Astrocyte (in vitro differentiated cells and primary cell): ENCODE measurements at places on chromosomes 7 and 10.
A peak's percentile ranks its signal among the peaks of the same experiment; 100 is the strongest.

DNA sequence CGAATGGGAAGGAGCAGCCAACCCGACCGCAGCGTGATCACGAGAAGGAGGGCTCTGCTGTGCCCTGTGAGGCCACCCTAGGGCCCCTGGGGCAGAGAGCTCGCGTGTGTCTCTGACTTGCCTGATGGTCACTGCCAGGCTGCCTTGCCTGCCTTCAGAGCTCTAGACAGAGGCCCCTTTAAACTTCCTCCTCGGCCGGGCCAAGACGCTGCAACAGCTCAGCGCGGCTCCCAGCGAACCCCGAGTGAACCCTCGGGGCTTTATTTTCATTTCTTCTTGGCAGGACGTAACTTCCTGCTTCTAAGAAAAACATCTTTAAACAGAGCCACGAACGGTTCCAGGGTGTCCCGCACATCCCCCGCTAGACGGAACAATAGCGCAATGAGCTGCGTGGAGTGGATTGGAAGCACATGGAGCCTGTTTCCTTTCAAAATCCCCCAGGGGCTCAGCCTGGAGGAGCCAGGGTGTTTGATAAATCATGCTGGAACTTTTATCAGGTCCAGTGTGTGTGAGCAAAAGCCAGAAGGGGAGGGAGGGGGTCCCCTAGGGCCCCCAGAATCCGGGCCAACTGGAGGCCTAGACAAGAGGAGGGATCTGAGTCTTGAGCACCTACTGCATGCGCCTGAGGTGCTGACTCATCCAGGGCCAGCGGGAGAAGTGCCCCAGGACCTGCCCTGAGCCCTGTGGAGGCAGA, 134.1 kb upstream of the GDF10 start:
- H3K27me3 ChIP-seq = no peaks in the 10 kb centered on the region
- no peaks in the 10 kb centered on the region for H3K36me3 ChIP-seq
- H3K4me3 ChIP-seq = no peak overlapping the region
- peak; percentile 44 for DNase-seq
- H3K4me1 ChIP-seq = peaks cover 34% of the 10 kb centered on the region
- H3K27ac ChIP-seq = peak overlapping the region; percentile 75

DNA sequence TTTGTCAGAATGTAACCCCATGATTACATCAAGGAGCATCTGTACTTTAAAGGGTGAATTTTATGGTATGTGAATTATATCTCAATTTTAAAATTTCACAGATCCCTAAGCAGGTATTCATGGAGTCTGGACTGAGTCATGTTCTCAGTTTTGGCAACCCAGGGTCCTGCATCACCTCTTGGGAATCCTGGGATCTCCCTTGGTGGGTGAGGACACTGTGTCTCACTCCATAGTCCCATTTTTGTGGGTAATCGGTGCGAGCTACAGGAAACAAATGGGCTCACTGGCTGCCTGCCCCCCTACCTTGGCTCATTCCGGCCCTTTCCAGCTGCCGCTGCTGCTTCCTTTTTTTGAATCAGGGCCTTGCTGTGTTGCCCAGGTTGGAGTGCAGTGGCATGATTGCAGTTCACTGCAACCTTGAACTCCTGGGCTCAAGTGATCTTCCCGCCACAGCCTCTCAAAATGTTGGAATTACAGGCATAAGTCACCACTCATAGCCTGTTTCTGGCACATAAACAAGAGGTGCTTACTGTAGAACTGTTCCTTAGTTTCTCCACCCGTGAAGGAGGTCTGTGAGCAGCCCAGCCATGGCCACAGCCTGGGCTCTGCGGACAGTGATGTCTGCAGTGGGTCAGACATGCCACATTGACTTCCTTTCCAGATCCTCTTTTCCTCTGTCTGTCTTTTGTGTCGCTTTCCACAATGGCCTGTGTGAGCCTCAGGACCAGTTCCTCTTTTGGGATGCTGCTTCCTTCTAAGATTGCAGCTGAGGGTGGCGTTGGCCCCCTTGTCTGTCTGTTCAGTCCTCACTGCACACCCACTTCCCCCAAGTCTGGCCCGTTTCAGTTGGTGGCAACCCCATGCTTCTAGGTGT, 14.5 kb downstream of the PALD1 start:
- H3K27me3 ChIP-seq = no peaks in the 10 kb centered on the region
- H3K4me1 ChIP-seq = peaks cover 11% of the 10 kb centered on the region
- DNase-seq = peak; percentile 74
- no peak overlapping the region for H3K4me3 ChIP-seq
- H3K36me3 ChIP-seq = no peaks in the 10 kb centered on the region

GRCh38 chr7:55110993-55111361, 92.2 kb downstream of the EGFR start:
- H3K27me3 ChIP-seq = no peaks in the 10 kb centered on the region
- peak; percentile 92 for DNase-seq
- H3K36me3 ChIP-seq = no peaks in the 10 kb centered on the region

DNA sequence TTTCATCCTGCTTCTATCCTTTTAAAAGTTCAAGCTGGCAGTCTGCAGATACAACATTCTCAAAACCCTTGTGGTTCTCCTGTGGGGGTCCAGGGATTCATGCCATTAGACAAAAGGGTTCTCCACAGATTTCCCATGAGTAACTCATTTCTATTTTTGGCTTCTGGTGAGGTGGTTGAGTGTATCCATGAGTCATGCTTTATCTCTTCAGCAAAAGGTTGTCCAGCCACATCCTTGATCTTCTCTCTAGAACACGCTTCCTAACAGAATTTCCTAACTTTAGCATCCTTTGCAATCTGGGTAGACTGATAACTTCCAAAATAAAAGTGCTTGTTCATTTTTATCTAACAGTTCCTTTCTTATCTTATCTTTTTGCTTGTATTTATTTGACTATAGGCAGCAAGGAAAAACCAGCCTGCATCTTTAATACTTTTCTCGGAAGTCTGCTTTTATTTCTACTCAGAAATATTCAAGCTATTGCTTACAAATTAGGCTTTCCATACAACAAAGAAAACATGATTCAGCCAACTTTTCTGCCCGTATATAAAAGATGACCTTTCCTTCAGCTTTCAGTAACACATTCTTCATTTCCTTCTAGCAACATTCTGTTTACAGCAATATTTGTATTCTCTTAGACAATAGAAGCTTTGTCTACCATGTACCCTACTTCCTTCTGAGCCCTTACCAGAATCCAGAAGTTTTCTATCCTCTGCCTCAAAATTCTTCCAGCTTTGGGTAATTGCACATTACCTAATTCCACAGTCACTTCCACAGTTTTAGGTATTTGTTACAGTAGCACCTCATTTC, 79.3 kb upstream of the IL6 start:
- no peaks in the 10 kb centered on the region for H3K36me3 ChIP-seq
- H3K27me3 ChIP-seq = no peaks in the 10 kb centered on the region
- peak; percentile 100 for DNase-seq
- peaks cover 43% of the 10 kb centered on the region for H3K4me1 ChIP-seq

DNA sequence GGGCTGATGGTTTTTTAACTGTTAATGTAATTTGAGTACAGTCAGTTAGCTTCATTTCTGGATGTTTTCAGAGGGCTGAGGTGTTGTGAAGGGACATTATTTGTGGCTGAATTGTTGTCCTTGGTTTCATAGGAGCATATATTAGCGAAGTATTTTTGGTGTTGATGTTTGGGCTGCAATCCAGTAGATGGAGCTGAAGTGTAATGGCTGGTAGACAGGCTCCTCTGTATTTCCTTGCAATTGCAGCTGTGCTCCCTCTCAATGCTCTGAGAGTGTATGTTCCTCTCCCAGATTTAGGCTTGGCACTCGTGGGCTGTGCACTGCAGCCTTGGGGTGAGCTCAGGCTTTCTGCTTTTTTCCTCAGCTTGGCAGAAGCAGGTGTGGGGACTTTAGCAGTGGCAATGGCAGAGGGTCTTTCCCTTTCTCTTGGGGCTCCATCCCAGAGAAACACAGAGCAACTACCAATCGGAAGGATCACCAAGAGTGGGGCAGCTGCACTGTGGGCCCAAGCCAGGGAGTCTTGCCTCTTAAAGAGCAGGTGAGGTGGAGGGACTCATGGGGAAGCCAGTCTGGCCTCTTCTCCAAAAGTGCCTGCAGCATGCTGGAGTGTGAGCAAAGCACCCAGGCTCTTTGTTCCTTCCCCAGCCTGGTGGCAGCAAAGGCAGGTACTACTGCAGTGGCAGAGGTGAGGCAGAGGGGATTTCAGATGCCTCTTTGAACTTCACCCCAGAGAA, 544.4 kb downstream of the SH2D4B start:
- H3K27ac ChIP-seq = no peak overlapping the region
- no peak overlapping the region for H3K4me3 ChIP-seq
- H3K36me3 ChIP-seq = no peaks in the 10 kb centered on the region

GRCh38 chr10:87868277-87868676, 4.9 kb downstream of the PTEN start:
- no peak for DNase-seq
- H3K4me3 ChIP-seq = peak overlapping the region; percentile 99
- no peaks in the 10 kb centered on the region for H3K36me3 ChIP-seq

DNA sequence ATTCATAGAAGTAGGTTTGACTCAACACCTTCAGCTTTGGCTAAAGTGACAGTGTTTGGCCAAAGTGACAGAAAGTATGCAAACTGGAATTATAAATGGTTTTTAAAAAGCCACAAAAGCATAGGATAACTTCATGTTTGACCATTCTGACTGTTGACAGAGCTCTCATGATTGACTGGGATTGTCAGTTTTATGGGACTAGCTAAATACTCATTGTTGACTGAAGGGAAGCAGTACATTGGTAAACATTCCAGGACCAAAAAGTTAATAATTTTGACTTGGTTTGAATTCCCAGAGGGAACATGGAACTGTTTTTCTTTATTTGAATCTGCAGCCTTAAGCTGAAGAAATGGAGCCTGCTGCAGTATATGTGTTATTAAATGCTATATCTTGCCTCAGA, 84.6 kb upstream of the STEAP4 start:
- no peak overlapping the region for H3K27ac ChIP-seq
- H3K27me3 ChIP-seq = no peaks in the 10 kb centered on the region
- H3K4me1 ChIP-seq = no peaks in the 10 kb centered on the region
- DNase-seq = no peak
- H3K36me3 ChIP-seq = no peaks in the 10 kb centered on the region
- no peak overlapping the region for H3K4me3 ChIP-seq

DNA sequence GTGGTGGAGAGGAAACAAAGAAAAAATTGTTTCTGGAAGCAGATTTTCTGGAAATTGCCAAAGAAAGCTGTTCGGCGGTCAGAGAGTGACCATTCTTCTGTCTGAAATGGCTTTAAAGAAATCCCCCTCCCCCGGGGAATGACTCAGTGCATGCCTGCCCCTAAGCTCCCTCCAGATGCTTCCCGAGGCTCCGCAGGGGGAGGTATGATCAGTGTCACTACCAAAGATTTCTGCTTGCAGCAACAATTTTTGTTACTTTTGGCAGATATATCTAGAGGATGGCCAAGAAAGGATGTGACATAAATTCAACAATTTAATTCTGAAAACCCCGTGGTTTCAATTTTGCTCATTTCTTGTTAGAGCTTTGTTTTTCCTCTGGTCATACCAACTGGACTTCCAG, 163.9 kb downstream of the JCAD start:
- H3K4me3 ChIP-seq = no peak overlapping the region
- H3K27me3 ChIP-seq = no peaks in the 10 kb centered on the region
- peak; percentile 99 for DNase-seq
- peak overlapping the region; percentile 63 for H3K27ac ChIP-seq

GRCh38 chr7:134495546-134495945, 31.8 kb upstream of the AKR1B10 start:
- H3K4me3 ChIP-seq = no peak overlapping the region
- no peaks in the 10 kb centered on the region for H3K27me3 ChIP-seq
- H3K27ac ChIP-seq = no peak overlapping the region
- DNase-seq = no peak

- peak; percentile 44 for DNase-seq
- no peaks in the 10 kb centered on the region for H3K27me3 ChIP-seq
- peaks cover 2% of the 10 kb centered on the region for H3K36me3 ChIP-seq
- H3K4me3 ChIP-seq = no peak overlapping the region
- peak overlapping the region; percentile 46 for H3K27ac ChIP-seq
These were observed 26.3 kb downstream of the DNMBP start for GRCh38 chr10:99983280-99983988.

DNA sequence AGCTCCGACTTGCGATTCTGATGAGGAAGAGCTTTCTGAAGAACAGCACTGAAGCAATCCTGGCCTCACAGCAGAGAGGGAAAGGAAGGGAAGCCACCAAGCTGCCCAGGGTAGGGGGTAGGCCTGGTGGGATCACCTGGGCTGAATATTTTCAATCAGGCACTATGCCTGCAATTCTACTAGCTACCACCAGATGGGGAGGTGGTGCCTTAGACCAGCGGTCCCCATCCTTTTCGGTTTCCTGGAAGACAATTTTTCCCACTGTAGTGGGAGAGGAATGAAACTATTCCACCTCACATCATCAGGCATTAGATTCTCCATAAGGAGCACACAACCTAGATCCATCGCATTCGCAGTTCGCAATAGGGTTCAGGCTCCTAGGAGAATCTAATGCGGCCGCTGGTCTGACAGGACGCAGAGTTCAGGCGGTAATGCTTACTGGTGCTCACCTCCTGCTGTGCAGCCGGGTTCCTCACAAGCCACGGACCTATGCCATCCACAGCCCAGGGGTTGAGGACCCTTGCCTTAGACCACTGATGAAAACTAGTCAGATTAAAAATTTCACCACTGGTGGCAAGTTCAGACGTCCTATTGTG, 2.7 kb downstream of the LRRC20 start:
- no peak overlapping the region for H3K27ac ChIP-seq
- H3K27me3 ChIP-seq = no peaks in the 10 kb centered on the region
- no peak overlapping the region for H3K4me3 ChIP-seq
- no peak for DNase-seq
- H3K4me1 ChIP-seq = peaks cover 27% of the 10 kb centered on the region

DNA sequence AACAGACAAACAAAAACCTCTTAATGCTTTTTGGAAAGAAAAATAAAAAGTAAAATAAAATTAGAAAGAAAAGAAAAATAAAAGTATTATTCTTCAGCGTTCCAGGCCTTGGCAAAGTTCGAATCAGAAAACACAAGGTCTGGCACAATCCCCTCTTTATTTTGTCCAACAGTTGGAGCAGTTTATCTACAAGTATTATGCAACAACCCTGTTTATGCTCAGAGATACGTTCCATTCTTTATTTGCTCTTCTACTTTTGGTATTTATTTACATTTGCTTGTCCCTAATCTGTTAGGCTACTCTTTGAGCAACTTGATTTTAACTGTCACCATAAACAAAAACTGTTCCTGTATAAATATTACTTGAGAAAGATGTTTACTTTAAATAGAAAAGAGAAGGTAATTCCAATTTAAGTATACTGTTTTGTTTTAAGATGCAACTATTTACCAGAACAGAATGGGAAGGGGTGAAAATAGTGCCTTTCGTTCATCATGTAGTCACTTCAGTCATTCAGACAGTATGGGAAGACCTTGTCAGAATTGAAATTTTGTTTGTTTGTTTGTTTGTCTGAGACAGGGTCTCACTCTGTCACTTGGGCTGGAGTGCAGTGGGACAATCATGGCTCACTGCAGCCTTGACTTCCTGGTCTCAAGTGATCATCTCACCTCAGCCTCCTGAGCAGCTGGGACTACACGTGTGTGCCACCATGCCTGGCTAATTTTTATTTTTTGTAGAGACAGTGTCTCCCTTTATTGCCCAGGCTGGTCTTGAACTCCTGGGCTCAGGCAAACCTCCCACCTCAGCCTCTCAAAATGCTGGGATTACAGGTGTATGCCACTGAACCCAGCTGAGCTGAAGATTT, 5.7 kb downstream of the PDK4 start:
- no peaks in the 10 kb centered on the region for H3K27me3 ChIP-seq
- DNase-seq = no peak
- no peak overlapping the region for H3K4me3 ChIP-seq
- H3K27ac ChIP-seq = no peak overlapping the region
- no peaks in the 10 kb centered on the region for H3K36me3 ChIP-seq

- H3K4me3 ChIP-seq = no peak overlapping the region
- H3K27ac ChIP-seq = peak overlapping the region; percentile 51
- peak; percentile 33 for DNase-seq
- no peaks in the 10 kb centered on the region for H3K36me3 ChIP-seq
- H3K4me1 ChIP-seq = peaks cover 8% of the 10 kb centered on the region
- no peaks in the 10 kb centered on the region for H3K27me3 ChIP-seq
These were observed 126.8 kb downstream of the WDFY4 start for GRCh38 chr10:48811461-48811860.
